ENCODE measurements at places on chromosomes 12 and 14.

GRCh38 chr14:100333827-100334226 is 10.7 kb downstream of the SLC25A47 start:
- no peak for DNase-seq

DNA sequence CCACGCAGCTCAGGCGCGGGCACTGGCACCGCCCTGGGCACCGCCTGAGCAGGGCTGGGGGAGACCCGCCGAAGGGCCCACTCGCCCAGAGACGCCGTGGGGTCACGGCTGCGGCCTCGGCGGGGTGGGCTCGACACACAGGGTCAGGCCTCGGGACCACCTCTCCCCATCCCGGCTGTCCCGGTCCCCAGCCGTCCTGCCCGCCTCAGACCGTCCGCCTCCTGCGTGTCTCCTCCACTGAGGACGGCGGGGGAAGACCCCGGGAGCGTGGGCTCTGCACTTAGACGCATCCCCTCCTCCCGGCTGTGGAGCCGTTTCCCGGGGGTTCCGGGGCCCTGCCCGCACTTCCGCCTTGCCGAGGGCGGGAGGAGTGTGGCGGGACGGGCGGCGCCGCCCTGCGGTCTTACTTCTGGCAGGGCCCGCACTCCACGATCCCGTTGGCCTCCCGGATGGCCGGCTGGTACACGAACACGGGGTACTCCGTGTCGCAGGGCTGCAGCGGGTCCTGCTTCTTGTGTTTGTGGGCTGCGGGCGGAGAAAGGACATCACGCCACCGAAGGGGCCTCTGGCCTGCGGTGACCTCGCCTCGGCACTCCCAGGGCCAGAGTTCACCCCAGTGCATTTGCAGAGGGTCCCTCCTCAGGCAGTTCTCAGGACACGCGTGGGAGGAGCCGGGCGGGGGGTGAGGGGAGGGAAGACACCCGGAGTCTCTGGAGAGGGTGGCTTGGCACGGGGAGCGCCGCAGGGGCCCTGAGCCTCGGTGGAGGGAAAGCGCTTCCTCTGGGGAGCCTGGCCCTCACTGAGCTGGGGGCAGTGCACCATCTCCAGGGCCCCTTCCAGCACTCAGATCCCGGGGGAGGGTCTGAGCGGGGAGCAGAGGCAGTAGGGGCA is 23.1 kb upstream of the LRTM2 start:
- no peak for DNase-seq

GRCh38 chr14:96888158-96888557 is 91.0 kb downstream of the VRK1 start:
- no peak for DNase-seq

GRCh38 chr12:43586646-43587245 is 34.7 kb upstream of the ADAMTS20 start:
- no peak for DNase-seq

DNA sequence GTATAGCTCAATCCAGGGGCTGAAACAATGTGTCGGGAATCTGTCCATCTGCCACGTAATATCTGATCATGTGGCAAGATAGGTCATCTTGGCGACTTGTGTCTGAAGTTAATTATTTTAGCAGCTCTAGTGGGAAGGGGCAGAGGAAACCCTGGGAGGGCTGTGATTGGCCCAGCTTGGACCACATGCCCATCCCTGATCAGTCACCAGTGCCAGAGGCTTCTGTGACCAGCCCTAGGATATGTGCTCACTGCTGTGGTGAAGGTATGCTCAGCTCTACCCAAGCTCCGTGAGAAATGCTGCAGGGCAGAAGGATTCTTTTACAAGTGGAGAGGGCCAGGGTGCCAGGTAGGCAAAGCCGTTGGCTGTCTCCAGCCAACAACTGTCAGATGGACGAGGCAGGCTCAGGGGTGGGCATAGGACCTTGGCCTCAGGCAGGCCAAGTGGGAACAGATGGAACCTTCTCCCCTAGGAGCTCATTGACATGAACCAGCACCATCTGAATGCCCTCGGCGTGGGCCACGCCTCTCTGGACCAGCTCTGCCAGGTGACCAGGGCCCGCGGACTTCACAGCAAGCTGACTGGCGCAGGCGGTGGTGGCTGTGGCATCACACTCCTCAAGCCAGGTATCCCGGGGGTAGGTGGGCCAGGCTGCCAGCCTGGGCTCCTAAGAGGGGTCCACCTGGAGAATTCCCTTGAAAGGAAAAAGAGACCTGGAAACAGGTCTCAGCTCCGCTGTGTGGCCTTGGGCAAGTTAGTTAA is 21.1 kb downstream of the MVK start:
- DNase-seq: no peak

GRCh38 chr14:75214558-75214957 is 38.1 kb upstream of the TMED10 start:
- DNase-seq: no peak

GRCh38 chr12:114916541-114916940 is 232.6 kb upstream of the TBX3 start:
- no peak for DNase-seq

DNA sequence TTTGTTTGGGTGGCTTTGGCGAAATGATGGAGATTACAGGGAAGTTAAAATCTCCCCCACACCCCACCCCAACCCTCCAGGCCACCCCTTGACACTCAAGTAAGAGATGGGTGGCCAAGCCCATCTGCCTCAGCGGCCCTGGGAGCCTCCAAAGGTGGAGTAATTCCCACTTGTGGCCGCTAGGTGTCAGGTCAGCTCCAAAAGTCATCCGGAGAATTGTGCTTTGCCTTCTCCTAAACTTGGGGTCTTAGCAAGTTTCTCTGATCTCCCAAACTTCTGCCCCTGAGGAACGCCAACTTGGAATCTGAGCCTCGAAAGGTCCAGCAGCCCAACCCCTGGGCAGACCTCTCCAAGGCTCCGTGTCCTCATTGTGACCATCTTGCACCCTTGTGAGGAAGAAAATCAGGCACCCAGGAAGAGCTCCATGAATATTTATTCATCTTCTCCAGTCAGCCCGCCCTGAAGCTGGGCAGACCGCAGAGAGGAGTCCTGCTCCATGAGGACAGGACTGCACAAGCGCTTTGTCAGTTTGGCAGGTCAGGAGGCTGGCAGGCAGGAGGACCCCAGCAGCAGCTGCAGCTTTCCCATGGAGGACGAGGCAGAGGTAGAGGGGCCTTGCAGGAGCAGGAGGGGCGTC is 46.7 kb downstream of the LRRC74A start:
- peak; percentile 94 for DNase-seq

- DNase-seq: no peak
These were observed 101.3 kb upstream of the E2F7 start for GRCh38 chr12:77166696-77167095.

DNA sequence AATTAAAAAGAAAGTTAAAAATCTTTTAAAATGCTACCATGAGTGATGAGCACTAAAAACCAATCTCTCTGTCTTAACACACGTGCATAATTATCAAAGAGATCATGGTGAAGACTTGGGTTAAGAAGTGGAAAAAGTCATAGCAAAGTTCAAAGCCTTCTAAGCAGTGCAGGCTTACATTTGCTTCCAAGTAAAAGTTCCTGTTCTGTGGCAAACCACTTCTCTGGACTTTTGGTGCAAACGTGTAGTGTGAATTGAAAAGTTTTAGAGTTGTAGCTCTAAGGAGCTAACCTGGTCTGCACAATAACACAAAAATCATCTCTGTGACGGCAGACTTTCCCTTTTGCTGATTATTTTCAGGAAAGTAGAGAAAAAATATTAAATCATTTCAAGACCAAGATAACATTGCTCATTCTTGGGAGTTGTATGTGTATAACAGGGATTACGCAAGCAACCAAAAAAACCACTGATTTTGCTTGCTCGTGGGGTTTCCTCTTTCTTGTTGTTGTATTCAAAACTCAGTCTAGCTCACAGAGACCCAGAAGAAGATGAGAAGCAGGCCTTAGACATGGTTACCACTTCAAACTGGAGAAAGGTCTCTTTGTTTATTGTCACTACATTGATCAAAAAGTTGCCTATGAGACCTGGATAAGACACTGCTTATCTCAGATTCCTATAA is 2.3 kb upstream of the GLIPR1 start:
- DNase-seq: no peak

DNA sequence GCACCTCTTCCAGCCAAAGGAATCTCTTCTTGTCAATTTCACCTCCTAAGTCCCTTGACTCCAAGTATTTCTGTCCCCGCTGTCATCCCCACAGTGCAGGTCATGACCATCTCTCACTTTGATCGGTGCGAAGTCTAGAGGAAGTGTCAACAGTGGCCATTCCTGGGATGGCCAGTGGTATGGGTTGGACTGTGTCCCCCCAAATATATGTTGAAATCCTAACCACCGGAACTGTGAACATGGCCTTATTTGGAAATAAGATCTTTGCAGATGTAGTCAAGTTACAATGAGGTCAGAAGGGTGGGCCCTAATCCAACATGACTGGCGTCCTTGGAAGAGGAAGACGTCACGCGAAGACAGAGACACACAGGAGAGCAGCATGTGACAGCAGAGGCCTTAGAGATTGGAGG is 155.9 kb upstream of the PRMT8 start:
- no peak for DNase-seq

DNA sequence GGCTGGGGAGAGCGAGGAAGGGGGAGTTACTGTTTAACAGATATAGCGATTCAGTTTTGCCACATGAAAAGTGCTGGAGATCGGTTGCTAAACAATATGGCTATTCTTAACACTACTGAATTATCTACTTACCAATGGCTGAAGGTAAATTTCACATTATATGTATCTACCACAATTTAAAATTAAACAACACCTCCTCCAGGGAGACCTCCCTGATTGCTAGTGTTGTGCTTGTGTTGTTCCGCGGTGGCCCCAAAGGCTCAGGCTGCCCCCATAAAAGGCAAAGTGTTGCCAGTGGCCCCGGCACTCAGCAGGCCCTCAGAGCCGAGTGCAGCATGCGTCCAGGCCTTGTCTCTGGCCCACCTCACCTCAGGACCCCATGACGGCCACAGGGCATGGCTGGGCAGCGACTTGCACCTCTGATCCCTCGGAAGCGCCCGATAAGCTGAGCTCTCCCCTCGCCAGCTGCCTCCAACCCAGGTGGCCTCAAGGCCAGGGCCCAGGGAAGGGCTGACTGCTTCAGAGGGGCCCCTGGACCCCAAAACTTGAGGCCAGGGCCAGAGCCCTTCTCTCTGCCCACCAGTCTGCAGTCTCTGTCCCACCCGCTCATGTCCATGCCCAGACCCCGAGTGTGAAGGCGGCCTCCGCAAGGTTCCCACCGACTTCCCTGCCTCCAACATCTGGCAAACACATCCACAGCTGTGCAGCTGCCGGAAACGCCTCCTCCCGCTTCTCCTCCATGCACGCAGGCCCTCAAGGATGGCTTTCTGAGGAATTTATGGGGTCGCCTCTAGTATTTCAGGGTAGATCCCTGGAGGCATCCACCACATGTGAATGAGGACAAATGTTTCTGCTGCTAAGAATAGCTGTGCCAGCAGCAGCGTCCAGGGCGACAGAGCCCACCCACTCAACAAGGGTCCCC is 60.0 kb downstream of the NCOR2 start:
- DNase-seq: no peak

DNA sequence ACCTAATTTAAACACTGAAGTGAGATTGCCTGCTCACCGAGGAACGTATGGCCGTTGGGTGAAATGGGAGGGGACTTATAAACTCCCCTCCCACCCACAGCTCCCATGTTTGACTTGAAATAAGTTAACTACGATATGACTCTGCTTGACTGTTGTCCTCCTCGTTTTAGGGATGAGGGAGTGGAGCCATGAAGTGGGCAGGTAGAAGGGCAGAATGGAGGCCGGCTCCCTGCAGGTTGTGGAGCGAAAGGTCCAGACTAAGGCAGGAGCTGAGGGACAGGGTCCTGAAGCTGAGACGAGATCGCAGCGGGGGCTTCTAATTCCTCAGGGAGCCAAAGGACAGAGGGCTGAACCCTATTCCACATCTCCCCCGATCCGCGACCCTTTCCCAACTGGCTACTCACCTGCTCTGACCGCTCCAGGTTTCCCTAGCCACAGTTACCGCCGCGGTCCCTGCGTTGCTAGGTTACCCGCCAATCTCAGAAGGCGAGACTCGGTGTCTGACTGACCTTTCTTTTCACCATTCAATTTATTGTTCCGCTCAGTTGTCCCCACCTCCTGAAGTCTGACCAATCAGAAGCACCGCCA is 577 bp upstream of the TPCN1 start:
- no peak for DNase-seq

DNA sequence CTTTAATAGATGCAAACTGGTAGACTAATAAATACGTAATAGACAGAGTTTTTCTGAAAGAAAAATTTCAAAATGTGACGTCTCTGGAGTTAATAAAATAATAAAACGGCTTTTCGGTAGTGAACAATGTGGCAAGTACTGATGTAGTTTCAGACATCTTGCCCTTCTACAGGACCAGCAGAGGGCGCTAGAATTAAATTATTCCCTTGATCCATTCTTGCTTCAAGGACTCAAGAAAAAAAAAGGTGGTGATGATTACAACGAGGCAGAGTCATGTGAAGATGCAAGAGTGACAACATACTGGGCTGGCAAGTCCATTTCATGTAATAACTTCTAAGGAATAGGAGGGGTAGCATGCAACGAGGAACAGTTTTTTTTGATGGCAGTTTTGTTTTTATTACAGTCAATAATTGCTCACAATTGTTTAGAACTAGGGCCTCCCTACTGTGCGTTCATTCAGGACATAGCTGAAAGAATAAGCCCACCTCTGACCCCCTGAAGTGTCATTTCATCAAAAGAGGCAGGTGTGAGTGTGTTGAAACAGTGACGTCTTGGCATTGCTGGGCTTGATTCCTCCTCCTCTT is 101.0 kb upstream of the GZMB start:
- DNase-seq: no peak

GRCh38 chr12:69545081-69545480 is 40.2 kb upstream of the CCT2 start:
- no peak for DNase-seq

- no peak for DNase-seq
These were observed 5.6 kb downstream of the CNIH1 start for GRCh38 chr14:54435500-54435981.

DNA sequence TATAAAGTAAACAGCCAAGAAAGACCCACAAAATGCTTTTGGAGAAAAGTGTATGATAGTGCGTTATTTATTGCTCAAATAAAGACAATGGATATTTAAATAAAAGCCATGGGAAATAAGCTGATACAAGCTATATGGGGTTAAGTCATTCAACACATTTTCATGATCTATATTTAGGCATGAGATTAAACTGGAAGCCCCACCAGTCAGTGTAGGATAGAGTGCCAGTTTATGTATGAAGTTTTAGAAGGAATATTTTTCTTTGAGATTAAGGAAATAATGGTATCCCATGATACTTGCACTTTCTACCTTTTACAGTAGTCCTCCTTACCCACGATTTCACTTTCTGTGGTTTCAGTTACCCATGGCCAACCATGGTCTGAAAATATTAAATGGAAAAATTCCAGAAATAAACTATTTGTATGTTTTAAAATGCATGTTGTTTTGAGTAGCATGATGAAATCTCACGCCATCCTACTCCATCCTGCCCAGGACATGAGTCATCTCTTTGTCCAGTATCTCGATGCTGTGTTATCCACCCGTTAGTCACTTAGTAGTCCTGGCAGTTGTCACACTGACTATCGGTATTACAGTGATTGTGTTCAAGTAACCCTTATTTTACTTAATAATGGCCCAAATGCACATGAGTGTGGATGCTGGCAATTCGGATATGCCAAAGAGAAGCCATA is 22.3 kb downstream of the SYT1 start:
- no peak for DNase-seq

- DNase-seq: no peak
These were observed 35.6 kb downstream of the LEMD3 start for GRCh38 chr12:65204886-65205525.

Measured in esophagus muscularis mucosa (tissue), 4 donors.